ENCODE measurements at places on chromosomes 5 and 9. TPM values are rescaled to one million over a fixed set of nuclear protein-coding genes. Genes with fewer than 3 reads are reported as not detected.

Gene NOXA1
- 1.1 TPM for total RNA-seq

DNA sequence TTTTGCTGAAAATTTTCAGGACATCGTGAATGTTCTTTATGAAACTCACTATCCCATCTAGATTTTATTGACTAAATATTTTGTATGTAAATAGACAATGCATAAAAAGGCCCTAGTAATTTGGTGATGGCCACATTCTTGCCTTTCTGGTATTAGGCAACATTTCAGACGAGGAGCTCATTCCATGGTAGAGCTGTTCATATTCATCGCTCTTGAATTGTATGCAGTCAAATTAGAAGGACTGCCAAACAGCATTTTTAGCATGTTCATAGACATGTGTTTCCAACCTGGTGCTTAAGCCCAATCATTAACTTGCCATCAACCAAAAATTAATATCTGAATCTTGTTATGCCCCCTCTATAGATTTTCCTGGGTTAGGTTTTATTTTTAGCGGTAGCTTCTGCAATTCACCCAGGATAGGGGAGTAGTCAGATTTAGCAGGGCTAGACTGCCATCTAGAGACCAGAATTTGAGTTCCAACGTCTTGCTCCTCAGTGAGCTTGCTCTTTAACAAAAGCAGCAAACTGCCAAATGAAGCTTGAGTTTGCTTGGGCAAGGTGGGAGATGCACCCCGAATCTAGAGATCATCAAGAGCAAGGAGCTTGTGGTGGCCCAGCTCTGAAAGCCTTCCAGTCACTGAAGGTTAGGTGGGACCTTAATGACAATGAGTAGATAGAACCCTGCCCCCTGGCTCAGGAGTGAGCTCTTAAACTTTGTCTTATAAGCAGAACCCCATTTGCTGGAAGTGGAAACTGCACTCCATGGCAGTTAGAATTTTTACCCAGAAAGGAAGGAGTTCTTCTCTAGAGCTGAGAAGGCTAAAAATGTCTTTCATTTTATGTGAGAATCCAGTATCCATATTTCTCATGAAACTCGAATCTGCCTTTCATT lies 456.2 kb downstream of the RASEF start:
- peak; percentile 7 for DNase-seq

- DNase-seq: no peak
Observed at GRCh38 chr5:130541617-130542221, 623.3 kb downstream of the HINT1 start.

Gene FOXI1
- not detected for total RNA-seq

GRCh38 chr9:4689687-4690104 lies 10.3 kb downstream of the CDC37L1 start:
- DNase-seq: no peak

- no peak for DNase-seq
Observed at GRCh38 chr9:90124961-90125360, 517.7 kb downstream of the DIRAS2 start.

Gene ANKRD55
- total RNA-seq: 11.9 TPM
